ENCODE measurements at places on chromosomes 6 and 20.

DNA sequence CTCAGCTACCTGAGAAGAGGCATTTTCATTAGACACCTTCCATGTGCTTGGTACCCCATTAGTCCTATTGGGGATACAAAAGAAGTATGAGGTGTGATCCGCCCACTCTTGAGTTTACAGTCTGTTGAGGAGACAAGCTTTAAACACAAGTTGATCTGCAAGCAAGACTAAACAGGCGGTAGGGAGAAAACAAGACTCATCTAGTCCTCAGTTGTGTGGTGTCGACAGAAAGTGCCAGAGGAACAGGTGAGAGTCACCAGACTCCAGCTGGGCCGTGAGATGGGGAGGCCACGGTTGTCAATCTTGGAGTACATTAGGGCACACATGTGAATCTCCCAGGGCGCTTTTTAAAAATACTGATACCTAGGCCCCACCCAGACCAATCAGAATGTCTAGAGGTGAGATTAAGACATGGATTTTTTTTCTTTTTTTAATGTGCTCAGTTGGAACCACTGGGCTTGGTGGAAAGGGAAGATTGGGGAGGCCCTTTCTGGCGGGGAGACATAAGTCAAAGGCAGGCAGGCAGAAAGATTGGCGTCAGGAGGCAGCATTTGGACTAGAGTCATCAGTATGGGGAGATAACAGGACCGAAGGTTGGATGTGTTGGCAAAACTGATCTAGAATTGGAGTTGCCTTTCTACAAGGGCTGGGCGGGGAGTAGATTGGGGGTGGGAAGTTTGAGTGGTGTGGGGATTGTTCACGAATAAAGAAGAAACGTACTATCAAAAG is 10.4 kb downstream of the E2F3 start:
- no peak for DNase-seq

DNA sequence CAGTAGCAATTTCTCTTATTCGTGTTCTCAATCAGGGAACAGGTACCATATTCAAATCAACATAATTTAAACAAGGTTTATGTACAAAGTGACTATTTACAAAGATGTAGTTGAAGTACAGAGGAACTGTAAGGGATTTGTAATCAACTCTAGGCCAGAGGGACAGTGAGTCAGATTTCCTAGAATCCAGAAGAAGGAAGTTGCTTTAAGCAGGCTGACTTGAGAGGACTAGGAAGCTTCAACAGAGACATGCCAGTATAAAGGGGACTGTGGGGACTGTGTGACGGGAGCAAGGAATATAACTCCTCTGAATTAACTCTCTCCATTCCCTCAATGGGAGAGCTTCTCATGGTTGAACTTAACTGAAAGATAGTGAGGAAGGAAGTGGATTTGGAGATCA is 427.4 kb upstream of the JAG1 start:
- DNase-seq: no peak

DNA sequence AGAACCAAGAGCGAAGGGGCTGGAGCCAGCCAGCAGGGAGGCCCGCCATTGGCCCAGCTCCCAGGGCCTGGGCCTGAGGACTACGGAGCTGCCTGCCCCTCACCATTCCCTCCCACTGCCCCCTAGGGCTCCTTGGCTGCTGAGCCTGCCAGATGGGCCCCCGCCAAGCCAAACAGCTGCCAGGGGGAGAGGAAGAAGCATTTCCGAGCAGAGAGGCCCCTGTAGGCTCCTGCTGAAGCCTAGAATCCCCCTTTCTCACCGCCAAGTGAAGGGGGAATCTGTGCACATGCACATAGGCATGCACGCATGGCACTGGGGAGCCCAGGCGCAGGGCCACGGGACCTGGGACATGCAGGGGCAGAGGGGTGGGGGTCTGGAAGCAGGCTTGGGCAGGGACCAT is 28.5 kb upstream of the MRPS18A start:
- DNase-seq: no peak

- no peak for DNase-seq
Observed at GRCh38 chr6:41167173-41167963, 4.5 kb upstream of the TREM2 start.

- DNase-seq: no peak
Observed at GRCh38 chr20:50251992-50252511, 61.4 kb downstream of the CEBPB start.

- DNase-seq: no peak
Observed at GRCh38 chr6:170050591-170051041, 240.3 kb downstream of the DLL1 start.

DNA sequence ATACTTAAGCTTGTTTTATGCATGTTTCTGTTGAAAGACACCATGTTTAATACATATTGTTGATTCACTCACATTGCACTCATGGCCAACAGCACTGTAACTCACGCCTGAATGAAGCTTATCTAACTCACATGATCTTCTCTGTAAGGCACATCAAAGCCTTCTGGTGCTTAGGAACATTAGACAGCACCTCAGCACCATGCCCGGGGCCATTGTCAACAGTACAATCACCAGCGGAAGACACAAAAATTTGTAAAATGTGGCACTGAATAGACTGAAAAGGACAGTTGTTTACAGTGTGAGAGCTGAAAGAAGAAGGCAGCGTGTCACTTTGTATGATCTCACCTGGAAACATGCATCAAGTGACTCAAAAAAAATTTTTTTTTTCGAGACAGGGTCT is 8.9 kb upstream of the TCF15 start:
- no peak for DNase-seq

- DNase-seq: no peak
Observed at GRCh38 chr20:57475388-57476083, 49.4 kb downstream of the CTCFL start.

- DNase-seq: peak; percentile 60
Observed at GRCh38 chr20:40962733-40963504, 65.7 kb upstream of the TOP1 start.

DNA sequence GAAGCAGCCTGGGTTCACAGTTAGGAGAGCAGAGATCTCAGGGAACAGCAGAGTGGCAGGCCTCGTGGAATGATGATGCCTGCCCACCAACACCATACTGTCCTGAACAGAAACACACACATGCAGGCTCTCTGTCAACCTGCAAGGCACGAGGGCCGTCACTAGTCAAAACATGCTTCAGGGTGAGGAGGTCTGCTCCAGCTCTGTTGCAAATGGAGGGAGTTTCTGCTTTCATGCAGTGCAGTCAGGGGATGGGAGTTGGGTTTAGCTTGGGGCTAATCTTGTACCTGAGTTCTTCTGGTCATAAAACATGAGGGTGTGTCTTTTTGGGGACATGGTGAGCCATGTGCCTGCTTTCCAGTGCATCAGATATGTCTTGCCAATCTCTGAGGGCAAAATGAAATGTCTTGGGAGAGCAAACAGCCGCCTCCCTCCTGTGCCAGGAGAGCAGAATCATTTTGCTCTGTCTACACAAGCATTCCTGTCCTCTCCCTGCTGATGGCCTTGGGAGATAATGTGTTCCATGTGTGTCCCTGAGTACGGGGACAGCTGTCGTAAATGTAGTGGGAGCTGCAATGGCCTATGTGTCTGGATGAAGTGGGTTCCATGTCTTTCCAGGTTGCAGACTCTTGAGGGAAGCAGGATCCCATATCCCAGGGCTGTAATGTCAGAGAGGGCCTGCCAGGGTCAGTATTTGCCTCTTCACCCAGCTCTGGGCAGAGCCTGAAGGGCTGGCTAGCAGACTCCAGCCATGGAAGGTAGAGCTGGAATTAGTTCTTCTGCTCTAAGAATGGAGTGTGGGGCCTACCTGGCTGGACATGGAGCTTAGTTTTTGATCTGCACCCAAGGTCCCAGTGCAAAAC is 40.6 kb downstream of the MAFB start:
- DNase-seq: no peak

- DNase-seq: no peak
Observed at GRCh38 chr6:112027942-112028674, 25.8 kb upstream of the CCN6 start.

DNA sequence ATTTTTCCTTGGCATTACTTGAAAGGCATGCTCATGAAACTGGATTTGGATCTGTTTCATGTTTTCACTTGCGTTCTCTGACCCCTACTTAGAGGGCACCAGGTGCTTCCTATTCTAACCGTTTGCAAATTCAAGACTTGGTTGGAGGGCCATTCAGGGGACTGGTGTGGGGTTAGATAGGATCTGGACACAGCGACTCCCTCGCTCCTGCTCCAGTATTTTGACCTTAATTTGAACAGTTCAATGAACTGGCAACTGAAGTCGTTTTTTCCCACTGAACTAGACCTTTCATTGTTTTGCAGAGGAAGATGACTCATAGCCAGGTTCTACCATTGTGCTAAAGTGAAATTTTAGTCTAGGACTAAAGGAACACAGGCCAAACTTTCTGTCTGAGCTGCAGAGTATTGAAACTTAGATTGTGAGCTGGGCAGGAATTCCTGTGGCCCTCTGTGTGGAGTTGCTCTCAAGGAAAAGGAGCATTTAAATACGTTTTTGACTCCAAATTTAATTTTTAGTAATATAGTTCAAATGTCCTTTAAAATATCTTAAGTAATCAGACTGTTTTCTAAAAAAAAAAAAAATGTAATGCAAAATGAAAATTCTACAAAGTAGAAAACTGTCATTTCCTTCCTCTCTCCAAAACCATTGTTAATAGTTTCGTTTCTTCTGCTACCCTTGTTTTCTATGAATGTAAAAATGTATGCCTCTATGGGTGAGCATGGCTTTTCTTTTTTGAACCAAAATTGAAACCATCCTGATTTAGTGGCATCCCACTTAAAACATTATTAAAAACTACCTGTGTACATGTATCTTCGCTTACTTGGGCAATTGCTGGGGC is 64.8 kb downstream of the UTRN start:
- peak; percentile 42 for DNase-seq

DNA sequence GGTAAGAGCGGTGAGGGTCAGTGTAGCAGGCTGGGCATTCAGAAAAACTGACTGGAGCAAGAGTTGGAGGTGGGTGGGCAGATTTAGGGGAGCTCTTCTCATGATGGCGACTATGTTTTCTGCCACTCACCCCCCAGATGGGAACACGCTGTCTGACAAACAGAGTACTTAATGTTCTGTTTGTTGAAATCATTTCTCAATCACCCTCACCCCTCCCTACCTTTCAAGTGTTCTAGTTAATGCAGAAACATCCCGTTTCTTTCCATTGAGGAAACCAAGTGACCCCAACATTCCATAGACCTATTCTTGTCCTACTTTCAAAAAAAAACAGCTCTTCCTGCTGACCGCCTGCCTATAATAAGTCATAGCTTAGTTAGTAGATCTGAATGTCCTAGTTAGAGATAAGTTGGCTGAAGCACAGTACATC is 132.5 kb upstream of the NEDD9 start:
- no peak for DNase-seq

GRCh38 chr20:1033751-1034414 is 31.8 kb upstream of the RSPO4 start:
- no peak for DNase-seq

- no peak for DNase-seq
Observed at GRCh38 chr20:33871362-33871761, 60.2 kb downstream of the CHMP4B start.

DNA sequence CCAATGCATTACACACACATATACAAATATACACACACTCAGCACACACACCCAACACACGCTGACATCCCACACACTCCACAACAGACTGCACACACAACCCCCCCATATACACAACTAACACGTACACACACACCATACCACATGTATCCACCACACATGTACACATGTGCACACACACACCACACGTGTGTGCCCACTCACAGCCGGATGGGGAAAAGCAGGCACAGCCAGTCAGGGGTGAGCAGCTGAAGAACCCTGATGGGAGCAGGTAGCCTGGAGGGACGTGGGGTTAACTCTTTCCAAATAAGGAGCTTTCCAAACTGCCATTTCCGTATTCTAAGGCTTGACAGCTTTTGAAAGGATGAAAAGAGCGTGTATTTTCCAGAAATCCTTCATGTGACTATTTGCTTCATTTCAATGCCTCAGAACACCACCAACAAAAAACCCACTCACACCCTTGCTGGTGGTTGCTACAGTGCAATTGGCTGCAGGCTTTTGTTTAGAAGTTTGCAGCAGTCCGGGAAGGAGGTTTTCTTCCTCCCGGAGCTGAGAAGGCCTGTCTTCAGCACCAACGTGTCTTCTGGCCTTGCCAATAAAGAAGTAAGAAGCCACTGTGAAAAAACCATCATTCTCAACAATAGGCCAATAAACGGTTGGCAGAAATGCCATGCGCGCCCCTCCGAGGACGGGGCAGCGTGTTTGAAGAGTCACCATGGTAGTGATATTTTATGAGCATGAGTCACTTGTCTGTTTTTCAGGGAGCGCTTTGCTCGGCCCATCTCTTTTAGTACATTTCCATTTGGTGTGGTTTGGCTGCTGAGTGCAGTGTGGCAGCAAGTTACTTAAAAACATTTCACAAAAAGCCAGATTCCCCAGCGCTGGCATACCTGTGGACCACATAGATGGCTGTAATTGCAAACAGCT is 131.3 kb upstream of the GMDS start:
- no peak for DNase-seq

DNA sequence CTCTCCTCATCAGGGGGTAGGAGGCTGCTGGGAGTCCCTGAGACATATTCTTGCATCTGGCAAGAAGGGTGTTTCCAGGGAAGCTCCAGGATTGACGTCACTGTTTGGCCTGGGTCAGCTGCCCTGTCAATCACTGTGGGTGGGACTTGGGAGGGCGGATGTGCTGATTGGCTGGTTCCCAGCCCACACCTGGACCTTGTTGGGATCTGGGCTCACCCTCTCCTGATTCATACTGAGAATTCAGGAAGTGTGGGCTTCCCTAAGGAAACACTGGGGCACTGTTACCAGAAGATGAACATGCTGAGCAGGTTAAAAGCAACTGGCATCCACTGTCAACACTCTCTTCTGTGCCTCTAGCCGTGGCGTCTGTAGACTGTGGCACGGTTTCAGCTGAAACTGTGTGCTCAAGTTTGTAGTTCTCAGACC is 36.5 kb downstream of the CDH26 start:
- no peak for DNase-seq

DNA sequence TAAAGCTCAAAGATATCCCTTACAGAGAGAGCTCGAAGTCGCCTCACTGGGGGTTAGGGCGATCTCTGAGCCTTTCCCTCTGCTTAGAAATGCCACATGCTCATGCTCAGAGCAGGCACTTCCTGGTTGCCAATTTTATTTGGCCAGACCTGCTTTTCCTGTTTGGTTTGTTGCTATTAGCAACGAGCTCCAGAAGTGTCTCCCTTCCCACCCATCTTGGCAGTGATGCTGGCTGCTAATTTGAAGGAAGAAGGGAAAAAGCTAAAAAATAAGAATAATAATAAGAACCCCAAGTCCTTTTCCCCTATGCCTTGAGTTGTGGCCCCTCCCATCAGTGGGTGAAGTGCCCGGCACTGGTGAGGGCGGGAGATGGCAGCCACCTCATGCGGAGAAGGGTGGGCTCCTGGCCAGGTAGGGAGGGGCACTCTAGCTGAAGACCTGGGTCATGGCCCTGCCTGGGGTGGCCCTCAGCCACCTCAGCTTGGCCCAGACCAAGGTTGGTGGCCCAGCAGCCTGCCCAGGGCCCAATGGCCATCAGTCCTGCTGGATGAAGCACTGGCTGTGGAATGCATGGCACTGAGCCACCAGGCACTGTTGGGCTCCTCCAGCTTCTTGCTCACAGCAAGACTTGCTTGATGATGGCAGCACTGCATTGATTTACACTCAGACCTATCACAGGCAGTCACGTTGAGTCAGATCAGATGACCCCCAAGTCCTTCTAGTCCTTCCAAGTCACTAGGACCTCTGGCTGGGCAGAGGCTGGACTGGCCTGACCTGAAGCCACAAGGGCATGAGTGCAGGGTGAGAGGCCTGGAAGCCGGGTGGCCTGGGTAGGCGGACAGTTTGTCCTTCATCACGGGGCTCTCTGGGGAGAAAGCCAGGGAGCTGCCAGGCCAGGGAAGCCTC is 79.0 kb downstream of the SYNJ2 start:
- no peak for DNase-seq

Measured in right kidney (tissue), 9 donors.